ENCODE measurements at places on chromosomes 6 and 20.

- DNase-seq = no peak
These were observed 55.8 kb downstream of the FOXO3 start for GRCh38 chr6:108616544-108616943.

GRCh38 chr6:52969359-52969758, 25.7 kb downstream of the GSTA4 start:
- no peak for DNase-seq

DNA sequence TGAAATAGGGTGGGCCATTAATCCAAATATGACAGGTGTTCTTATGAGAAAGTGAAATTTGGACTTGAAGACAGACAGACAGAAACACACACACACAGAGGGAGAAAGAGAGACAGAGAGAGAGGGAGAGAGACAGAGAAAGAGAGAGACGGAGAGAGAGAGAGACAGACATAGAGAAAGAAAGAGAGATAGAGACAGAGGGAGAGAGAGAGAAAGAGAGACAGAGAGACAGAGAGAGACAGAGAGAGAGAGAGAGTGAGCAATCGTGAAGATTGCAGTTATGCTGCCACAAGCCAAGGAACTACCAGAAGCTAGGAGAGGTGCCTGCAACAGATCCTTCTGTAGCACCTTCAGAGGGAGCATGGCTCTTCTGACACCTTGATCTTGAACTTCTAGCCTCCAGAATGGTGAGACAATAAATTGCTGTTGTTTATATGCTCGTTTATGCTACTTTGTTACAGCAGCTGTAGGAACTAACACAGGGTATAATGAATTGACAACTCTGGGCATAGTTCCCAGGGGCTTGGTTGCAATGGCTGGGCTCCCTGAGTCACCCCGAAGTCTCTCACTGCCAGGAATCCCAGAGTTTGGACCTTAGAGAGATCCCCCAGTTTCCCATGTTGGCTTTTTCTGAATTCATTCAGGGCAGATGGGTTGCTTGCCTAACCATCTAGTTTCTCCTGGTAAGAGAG, 44.7 kb upstream of the ECI2 start:
- no peak for DNase-seq

DNA sequence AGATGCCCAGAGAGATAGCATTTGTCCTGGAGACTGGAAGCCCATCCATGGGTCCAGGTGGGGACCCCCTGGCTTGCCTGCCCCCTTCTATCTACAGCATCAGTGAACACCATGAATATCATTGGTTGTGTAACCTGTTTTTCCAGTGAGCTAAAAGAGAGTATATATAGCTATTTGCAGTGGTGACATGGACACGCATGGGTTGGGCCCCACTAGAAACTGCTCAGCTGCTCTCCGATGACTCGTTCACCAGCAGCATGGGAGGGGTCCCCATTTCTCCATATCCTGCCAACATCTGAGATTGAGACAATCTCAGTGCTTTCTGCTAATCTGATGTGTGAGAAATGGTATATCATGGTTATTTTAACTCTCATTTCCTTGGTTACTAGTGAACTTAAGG, 4.0 kb upstream of the ZC3H12D start:
- DNase-seq = no peak

Data from NCI-H345 (cell line).